ENCODE measurements at places on chromosomes 16 and 17. TPM values are rescaled to one million over a fixed set of nuclear protein-coding genes. Genes with fewer than 3 reads are reported as not detected.

GRCh38 chr16:25568991-25569390, 122.8 kb upstream of the HS3ST4 start:
- H3K36me3 ChIP-seq = no peaks in the 10 kb centered on the region
- no peak overlapping the region for H3K27ac ChIP-seq
- H3K4me3 ChIP-seq = no peak overlapping the region
- no peak for DNase-seq
- no peaks in the 10 kb centered on the region for H3K4me1 ChIP-seq
- no peaks in the 10 kb centered on the region for H3K27me3 ChIP-seq

GRCh38 chr16:4465977-4466779, 8.2 kb downstream of the NMRAL1 start:
- peaks cover 2% of the 10 kb centered on the region for H3K36me3 ChIP-seq
- DNase-seq = no peak
- H3K4me1 ChIP-seq = no peaks in the 10 kb centered on the region
- no peaks in the 10 kb centered on the region for H3K27me3 ChIP-seq

EPN2 gene
- 45.4 TPM for total RNA-seq

- H3K36me3 ChIP-seq = no peaks in the 10 kb centered on the region
- H3K27me3 ChIP-seq = no peaks in the 10 kb centered on the region
- peaks cover 31% of the 10 kb centered on the region for H3K4me1 ChIP-seq
- H3K27ac ChIP-seq = no peak overlapping the region
- DNase-seq = no peak
- no peak overlapping the region for H3K4me3 ChIP-seq
Measured at GRCh38 chr16:12231666-12232065, 255.1 kb downstream of the SNX29 start.

ATP2C2 gene
- total RNA-seq = 2.2 TPM

DNA sequence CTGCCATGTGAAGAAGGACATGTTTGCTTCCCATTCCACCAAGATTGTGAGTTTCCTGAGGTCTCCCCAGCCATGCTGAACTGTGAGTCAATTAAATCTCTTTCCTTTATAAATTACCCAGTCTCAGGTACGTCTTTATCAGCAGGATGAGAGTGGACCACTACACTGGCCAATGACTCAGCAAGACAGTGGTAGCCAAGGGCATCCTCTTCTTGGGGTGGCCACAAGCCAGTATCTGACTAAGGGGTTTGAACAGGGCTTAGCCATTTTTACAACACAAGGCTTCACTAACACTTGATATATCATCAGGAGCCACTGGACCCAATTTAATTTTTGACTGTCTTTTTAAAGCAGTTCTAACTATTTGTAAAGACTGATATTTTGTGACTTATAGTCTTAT, 21.1 kb upstream of the KRT24 start:
- H3K36me3 ChIP-seq = no peaks in the 10 kb centered on the region
- DNase-seq = no peak
- no peak overlapping the region for H3K27ac ChIP-seq

- no peaks in the 10 kb centered on the region for H3K36me3 ChIP-seq
- H3K4me1 ChIP-seq = no peaks in the 10 kb centered on the region
- DNase-seq = no peak
- H3K27me3 ChIP-seq = no peaks in the 10 kb centered on the region
- H3K4me3 ChIP-seq = no peak overlapping the region
Measured at GRCh38 chr16:54409982-54410381, 123.4 kb upstream of the IRX3 start.

DNA sequence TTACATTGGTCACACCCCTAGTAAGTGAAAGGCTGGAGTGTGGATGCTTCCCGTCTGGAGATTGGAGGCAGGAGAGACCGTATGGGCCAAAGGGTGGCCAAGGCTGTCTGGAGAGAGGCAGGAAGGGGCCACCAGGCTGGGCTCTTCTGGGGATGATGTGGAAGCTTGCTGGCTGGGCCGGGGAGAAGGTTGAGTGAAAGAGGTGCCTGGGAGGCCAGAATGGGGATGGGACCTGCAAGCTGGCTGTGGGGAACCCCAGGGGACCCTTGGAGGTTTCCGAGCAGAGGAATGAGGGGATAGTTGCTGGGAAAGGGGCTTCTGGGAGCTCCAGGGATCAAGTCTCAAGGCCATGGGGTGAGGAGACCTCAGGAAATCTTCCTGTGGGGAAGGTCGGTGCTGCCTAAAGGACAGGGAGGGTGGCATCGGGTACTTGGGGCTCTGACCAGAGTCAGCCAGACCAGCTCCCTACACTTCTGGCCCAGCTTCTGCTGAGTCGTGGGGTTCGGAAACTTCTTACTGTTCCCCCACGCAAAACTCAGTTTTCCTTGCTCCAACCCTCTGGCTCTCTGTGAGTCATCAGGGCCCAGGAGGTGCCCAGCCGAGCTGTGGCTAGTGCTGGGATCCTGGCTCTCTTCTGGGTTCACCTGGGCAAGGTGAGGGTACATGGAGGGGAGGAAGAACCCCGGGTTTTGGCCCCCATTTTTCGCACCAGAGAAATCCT, 3.1 kb downstream of the MRC2 start:
- DNase-seq = no peak
- no peak overlapping the region for H3K4me3 ChIP-seq
- H3K27me3 ChIP-seq = no peaks in the 10 kb centered on the region
- peaks cover 5% of the 10 kb centered on the region for H3K4me1 ChIP-seq

GRCh38 chr16:66382966-66383299, 16.4 kb downstream of the CDH5 start:
- no peaks in the 10 kb centered on the region for H3K4me1 ChIP-seq
- no peaks in the 10 kb centered on the region for H3K36me3 ChIP-seq
- no peak for DNase-seq
- no peak overlapping the region for H3K4me3 ChIP-seq

- H3K4me3 ChIP-seq = peak within 1 kb of the TSS; percentile 93
- H3K27ac ChIP-seq = peak within 1 kb of the TSS; percentile 89
- H3K36me3 ChIP-seq = peaks cover 4% of the 10 kb centered on the region
- DNase-seq = peak; percentile 92
Measured at GRCh38 chr16:3717235-3718018, at the start of gene TRAP1. Gene TRAP1, minus strand, starts transcription at chr16:3717524. Its CDS starts 16 bp downstream, at chr16:3717508.

DNA sequence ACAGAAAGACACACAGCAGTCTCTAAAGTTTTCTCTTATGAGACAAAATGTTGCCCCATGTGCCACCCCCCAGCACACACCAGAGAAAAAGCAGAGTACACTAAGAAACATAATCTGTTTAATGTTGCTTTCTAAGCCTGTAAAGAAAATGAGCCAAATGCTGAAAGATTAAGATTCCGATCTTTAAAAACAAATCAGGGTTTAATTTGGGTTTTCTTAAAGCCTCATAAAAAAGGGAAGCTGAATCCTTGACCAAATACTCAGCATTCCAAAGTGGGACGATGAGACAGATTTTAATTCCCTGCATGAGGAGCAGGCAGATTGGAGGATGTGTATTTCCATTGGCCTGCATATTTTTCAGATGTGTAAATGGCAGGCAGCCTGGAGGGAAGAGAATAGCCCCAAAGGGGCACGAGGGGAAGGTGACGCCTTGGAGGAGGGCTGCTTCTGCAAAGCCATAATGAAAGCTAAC, 118.4 kb downstream of the COPRS start:
- no peak overlapping the region for H3K4me3 ChIP-seq
- H3K27me3 ChIP-seq = no peaks in the 10 kb centered on the region
- no peaks in the 10 kb centered on the region for H3K36me3 ChIP-seq
- no peak overlapping the region for H3K27ac ChIP-seq
- peak; percentile 6 for DNase-seq

DNA sequence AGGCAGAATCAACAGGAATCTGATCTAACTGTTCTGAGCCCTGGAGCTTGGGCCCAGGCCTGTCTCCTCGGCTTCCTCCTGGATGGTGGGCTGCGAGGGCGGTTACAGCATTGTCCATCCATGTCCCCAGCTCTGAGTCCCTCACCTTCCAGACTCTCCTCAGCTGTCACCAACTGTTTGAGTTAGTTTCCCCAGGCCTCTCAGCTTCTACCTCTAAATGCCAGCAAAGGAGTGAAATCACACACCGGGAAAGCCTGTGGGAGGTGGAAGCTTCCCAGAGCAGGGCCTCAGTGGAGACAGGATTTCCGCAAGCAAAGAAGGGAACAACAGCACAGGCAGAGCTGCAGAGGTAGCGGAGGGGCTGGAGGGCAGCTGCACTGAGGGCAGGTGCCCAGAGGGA, 9.4 kb upstream of the PRPSAP2 start:
- H3K4me1 ChIP-seq = no peaks in the 10 kb centered on the region
- no peak overlapping the region for H3K4me3 ChIP-seq
- H3K27me3 ChIP-seq = no peaks in the 10 kb centered on the region
- no peak overlapping the region for H3K27ac ChIP-seq
- no peaks in the 10 kb centered on the region for H3K36me3 ChIP-seq

DNA sequence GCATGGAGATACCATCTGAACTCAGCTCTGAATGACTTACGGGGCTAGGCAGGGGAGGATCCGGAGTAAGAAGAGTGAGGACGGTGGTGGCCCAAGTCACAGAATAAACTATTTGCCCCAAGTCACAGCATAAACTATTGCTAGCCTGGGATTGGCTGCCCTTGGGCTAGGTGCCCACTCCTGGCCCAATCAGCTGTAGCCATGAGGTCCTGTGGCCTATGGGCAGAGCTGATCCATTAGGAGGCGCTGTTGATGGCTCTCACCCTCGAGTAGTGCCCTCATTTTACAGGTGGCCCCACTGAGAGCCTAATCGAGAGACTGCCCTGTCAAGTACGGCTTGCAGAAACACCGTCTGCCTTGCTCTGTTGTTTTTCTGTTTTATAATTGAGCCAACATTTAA, 62.3 kb upstream of the ZNF423 start:
- H3K4me3 ChIP-seq = no peak overlapping the region
- no peaks in the 10 kb centered on the region for H3K4me1 ChIP-seq
- no peak for DNase-seq
- no peaks in the 10 kb centered on the region for H3K36me3 ChIP-seq
- no peak overlapping the region for H3K27ac ChIP-seq

SLC35G6 gene
- not detected for total RNA-seq

GRAP gene
- total RNA-seq = 8.4 TPM

Measured in kidney (tissue), 22 donors.